CMK (cell line): ENCODE measurements at places on chromosomes 1 and 21.

GRCh38 chr1:206495493-206496046 is 11.8 kb upstream of the RASSF5 start:
- DNase-seq = no peak

GRCh38 chr1:200880212-200880611 is 7.4 kb downstream of the GPR25 start:
- DNase-seq = no peak

- DNase-seq = no peak
Measured at GRCh38 chr1:2135441-2135841, 59.1 kb downstream of the FAAP20 start.

DNA sequence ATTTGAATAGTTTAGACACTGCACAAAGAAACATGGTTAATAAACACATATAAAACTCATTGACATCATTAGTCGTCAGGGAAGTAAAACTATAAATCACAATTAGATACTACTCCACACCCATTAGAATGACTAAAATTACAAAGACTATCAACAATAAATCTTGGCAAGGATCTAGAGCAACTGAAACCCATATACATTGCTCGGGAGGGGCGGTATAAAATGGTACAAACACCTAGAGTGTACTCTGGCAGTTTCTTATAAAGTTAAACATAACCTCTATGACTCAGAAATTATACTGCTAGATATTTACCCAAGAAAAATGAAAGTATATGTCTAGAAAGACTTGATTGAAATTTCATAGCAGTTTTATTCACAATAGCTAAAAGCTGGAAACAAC is 434.2 kb downstream of the RWDD3 start:
- DNase-seq = no peak

- DNase-seq = no peak
Measured at GRCh38 chr1:54754045-54754444, 10.3 kb downstream of the PARS2 start.

DNA sequence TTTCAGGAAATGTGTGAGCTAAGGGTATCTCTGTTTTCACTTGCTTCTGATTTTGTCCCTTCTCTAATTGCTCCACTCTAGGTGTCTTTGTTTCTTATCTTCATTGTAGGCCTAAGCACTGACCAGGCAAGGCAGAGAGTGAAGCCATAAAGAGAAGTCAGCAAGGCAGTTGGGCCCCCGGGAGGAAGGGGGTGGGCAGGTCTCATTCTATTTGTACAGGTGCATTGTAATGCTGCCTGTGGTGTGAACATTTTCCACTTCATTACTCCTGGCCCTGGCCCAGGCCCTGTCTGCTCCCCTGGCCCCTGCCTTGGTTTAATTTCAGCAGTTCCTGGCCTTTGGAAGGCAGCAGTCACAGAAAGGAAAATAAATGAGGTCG is 86.4 kb upstream of the JUN start:
- DNase-seq = no peak

GRCh38 chr1:238898856-238899255 is 487.5 kb upstream of the CHRM3 start:
- DNase-seq = no peak

- no peak for DNase-seq
Measured at GRCh38 chr1:155706139-155706538, 17.2 kb downstream of the DAP3 start.

GRCh38 chr1:229751610-229752009 is 125.6 kb downstream of the URB2 start:
- no peak for DNase-seq

- no peak for DNase-seq
Measured at GRCh38 chr1:230301322-230301721, 124.8 kb downstream of the PGBD5 start.

DNA sequence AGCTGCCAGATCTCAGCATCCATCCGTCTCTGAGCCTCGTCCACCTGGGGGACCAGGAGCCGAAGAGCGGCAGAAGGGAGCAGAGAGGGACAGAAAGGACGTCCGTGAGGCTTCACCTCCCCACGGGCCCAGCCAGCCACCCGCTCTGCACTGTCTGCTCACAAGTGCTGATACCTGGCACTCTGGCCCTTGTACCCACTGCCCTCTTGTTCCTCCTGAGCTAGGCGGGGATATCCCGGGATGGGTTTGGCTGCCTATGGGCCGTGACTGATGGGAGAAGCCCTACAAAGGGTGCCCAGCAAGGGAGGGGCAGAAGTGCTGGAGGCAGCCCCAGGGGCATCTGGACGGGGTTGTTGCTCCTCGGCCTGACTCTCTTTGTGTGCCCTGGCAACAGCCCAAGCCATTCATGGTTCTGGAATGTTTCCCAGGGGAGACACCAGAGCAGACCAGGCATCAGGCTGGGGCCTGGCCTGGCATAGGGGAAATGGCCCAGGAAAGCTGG is 57.6 kb downstream of the LDLRAD2 start:
- no peak for DNase-seq

DNA sequence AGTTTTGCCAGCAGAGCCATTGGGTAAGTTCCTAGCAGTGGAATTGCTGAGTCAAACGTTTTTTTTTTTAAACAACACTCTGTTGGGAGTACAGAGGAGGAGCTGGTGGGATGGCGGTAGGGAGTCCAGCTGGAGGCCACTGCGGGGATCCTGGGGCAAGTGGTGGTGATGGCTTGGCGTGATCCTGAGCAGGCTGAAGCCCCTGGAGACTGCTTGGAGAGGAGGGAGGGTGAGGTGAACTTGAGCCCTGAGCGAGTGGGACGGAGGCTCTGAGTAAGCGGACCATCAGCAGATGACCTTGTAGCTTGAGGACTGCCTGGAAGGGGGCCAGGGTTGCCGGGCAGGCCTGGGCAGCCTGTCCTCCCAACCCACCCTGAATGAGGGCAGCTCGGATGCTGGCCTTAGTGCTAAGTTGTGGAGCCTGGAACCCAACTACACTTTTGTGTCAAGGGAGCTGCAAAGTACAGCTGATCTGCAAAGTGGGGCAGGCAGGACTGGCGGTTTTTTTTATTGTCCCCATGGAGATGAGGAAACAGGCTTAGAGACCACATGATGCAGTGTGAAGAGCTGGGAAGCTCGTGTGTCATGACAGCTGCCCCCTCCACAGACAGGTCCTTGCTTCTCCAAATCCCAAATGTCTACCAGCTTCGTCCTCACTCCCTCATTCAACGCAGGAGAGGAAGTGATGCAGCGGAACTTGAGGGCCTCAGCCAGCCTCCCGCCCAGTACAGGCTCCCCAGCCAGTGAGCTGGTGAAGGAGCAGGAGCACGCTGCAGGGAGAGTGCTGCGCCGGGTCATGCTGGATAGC is 20.2 kb downstream of the MRPL37 start:
- DNase-seq = no peak

DNA sequence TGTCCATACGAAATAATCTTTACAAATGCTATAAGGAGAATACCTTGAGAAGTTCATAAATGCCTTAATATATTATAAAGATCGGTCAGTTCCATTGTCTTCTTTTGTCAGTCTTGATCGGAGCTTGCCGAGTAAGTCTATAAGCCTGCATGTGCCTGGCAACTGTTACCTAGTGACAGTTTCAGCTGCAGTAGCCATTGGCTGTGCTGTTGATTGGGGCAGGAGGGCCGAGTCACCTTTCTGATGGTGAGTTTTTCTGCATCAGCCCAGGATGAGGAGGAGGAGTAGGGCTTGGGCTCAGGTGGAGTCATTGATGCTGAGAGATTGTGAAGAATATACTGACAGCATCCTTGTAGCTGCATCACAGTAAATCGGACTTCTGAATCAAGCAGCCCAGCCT is 1.9 kb upstream of the GPR52 start:
- DNase-seq = no peak

DNA sequence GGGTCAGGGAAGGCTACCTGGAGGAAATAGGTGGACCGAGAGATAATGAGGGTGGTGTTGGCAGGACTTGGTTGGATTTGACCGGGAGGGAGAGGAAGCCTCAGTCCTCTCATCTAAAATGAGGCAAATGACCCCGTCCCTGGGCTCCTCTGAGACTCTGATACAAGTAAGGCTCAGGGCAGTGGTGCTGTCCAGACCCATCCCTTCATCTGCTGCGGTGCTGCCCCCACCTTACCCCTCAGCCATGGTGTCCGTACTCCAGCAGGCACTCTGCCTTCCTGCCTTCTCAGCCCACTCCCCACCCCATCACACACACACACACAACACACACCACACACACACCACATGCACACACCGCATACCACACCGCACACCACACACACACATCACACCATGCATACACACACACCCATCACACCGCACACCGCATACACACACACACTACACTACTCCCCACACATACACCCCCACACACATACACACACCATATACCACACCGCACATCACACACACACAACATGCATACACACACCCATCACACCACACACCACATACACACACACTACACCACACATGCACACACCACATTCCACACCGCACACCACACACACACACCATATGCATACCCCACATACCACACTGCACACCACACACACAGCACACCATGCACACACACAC is 29.4 kb upstream of the SLC26A9 start:
- DNase-seq = no peak

DNA sequence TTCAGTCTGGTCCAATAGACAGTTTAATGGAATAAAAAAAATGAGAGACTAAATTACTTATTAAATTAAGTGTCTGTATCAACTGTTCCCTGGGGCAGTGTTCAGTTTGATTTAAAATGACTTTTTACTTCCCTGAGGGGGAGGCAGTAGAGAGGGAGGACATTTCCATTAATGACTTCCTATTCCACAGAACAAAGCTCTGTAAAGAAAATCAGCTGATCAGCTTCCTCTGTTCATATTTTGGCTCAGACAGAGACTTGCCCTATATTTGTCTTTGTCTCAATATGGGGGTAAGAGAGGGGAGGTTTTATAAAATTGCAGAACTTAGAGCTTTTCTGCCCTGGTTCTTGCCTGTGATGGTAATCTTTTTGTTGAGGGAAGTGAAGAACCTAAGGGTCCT is 8.4 kb downstream of the CFAP126 start:
- no peak for DNase-seq

DNA sequence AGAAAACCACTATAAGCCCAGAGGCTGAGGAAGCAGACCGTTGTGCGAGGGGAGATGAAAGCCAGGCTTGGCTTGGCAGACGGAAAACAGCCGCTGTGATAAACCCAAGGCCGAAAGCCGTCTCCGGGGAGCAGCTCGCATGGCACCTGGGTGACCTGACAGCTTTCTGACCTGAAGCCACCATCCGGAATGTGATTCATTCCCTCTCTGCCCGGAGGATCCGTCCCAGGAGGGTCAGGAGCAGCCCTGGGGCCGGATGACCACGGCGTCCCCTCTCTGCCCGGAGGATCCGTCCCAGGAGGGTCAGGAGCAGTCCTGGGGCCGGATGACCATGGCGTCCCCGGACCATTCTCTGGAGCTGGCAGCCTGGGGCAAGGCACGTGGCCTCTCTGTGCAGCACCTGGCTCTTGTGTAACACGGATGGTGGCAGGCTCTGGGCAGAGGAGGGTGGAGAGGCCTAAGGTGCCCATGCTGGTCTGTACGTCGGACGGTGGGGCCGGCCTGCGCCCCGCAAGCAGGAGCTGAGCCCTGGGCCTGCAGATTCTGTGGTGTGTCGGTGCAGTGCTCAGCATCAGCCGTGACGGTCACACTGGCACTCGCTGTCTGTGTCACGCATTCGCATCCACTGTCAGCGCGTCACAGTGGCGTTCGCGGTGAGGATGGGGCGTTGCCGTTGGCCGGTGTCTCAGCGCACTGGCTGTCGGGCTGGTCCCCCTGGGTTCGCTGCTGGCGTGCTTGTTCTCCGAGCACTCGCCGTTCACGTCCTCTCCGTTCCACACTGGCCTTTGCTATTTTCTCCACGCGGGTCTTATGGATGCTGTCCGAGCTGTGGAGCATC is 50.3 kb downstream of the SLX9 start:
- DNase-seq = no peak

DNA sequence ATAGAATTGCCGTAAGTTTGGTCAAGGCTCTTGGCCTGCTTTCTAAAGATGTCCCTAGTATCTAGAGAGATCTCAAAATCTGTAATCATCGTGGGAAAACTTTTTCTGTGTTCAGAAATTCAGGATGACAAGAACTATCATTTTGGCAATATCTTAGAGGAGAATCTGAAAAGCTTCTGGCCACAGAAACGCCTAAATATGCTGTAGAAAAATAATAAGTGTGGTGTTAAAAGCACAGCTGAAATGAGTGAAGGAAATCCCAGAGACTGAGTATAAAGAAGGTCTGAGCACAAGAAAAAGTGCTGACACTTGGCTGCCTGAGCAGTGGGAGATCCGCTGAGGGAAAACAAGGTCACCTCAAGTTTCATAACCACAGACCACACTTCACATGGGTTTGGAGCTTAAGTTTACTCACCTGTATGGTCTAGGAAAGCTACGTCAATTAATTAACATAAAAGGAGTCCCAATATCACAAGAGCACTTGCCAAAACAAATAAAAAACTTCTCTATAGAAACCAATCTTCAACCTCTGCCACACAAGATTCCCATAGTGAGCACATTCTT is 235.2 kb upstream of the IRF2BP2 start:
- no peak for DNase-seq

DNA sequence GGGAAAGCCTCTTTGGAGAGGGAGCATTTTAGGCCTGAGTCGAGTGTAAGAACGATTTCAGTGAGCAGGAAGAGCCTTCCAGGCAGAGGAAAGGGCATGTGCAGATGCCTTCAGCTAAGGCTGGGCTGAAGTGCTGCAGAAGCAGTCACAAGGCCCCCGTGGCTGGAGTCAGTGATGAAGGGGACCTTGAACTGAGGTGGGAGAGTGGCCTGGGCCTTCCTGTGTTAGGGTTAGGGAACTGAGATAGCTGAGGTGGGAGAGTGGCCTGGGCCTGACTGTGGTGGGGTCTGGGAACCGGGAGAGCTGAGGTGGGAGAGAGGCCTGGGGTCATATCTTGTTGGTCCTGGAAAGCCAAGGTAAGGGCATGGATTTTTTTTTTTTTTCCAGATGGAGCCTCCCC is 50.9 kb upstream of the ETV3 start:
- no peak for DNase-seq

DNA sequence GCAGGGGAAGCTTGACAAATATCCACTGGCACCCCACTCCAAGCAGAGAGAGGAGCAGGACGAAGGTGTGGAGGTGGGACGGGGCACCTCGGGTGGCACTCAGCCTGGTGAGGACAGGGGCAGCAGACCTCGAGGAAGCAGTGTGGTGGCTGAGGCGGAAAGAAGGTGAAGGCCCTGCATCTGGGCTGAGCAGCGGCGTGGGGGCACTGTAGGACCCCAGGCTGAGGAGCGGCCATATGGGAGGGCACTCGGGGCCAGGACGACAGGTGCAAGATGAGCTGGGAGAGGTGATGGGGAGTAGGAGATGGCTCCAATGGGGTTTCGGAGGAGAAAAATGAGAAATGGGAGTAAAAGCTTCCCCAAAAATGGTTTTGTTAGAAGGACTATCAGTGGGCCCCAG is 224.9 kb downstream of the TRABD2B start:
- DNase-seq = no peak
